ENCODE measurements at places on chromosomes 3 and 15. TPM values are rescaled to one million over a fixed set of nuclear protein-coding genes. Genes with fewer than 3 reads are reported as not detected.

DNA sequence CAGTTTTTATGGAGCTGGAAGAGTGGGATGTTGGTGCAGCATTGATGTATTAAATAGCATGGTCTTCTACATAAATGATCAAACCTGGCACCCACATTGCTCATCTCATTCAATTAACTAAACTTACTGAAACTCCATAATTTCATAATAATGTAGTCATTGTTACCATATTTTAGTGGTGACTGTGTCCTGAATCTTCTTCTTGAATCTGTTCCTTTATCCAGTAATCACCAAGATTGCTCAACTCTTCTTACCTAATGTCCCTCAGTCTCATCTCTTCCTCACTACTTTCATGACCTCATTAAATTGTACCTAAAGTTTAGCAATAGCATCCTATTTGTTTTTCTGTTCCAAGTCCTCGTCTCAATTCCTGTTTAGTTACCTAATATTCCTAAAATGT, 69.8 kb downstream of the FGF7 start:
- DNase-seq = no peak

- DNase-seq = no peak
Observed at GRCh38 chr3:134066651-134067530, 37.2 kb upstream of the SLCO2A1 start.

GRCh38 chr3:182241766-182242488, 530.2 kb downstream of the SOX2 start:
- peak; percentile 33 for DNase-seq

GRCh38 chr15:48865370-48866079, 12.4 kb upstream of the EID1 start:
- no peak for DNase-seq

Gene GOLGA8R
- 0.62 TPM for total RNA-seq

Gene EPHB1
- total RNA-seq = 20.1 TPM
